ENCODE measurements at places on chromosomes 7 and 10.

- DNase-seq, result no peak
Measured at GRCh38 chr10:6819301-6819700, 239.2 kb upstream of the PRKCQ start.

- no peak for DNase-seq
Measured at GRCh38 chr7:150793569-150794238, 6.5 kb downstream of the TMEM176B start.

DNA sequence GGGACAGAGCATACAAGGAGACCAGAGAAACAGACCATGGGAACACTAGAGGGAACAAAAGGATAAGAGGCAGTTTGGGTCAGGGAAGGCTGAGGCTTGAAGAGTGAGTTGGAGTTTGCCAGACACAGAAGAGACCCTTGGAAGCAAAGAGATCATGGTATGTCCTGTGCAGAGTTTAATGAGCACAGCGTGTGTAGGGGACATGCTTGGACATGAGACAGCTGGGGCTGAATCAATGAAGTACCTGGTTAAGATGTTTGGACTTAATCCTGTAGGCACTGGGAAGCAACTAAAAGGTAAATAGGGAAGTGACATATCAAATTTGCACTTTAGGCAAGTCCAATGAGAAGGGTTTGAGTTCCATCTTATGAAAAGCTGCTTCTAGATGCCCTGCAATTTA lies 79.6 kb downstream of the KIAA1217 start:
- no peak for DNase-seq

DNA sequence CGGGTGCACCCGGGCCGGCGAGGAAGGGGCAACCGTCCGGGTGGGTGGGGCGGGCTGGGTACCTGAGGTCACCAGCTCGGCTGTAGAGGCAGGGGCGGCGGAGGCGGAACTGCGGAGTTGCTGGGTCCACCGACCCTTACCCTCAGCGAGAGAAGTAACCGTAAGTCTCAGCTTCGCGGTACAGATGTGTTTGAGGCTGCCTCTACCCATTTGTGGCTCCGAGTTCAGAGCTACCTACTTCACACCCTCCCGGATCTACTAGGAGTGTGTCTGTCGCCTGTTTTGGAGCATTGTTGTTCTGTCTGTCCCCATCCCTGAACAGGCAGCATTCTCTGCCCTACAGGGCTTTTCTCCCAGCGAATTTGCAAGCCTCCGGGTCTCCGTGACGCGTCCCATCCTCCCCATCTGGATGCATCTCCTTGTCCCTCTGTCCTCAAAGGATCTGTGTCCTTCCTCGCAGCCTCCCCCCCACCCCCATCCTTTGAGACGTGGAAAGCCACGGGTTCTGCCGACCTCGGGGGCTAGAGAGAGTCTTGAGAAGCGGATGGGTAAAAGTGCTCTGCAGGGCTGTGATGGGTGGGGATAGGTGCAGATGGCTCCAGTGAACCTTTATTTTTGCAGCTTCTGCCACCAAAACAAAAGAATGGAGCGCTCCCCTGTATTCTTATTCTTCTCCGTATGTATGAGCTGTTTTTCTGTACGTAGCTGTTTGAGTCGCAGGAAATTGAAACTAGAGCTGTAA lies 757 bp downstream of the ANKIB1 start:
- peak; percentile 44 for DNase-seq

DNA sequence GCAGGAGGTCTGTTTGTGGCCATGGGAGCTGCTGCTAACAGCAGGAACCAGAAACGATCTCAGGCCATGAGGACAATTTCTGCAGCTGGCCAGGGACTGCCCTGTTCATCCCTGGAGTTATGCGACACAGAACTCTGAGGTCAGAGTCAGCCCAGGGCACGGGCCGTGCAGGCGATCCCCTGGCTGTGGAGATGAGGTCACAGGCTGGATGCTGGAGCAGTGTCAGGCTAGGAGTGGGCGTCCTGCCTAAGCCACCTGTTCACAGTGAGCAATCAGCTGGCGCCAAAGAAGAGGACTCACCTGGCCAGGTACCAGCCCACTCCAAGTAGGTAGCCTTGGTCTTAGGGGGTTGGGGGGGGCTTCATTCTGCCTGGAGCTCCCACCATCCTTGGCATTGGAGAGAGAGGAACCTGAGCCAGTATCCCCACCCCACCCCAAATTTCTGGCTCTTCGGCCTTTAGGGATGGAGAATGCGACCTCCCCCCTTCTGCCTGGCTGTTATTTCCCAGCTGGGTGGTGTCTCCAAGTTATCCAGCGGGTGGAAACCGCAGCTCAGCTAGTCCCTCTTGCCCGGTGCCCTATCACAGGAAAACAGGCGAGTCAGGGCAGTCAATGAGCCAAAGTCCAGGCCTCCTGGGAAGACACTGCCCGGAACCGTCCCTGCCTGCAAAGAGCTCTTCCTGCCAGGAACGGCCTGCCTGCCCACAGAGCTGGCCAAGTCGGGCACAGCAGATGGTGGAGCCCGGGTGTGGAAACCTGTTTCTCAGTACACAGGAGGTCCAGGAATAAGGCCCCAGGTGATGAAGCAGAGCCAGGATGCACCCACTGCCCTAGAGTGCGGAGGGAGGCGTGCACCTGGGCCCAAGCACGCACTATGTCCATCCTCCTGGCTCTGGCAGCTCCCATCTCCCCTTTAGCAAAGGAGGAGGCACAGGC lies 1.8 kb upstream of the TTYH3 start:
- peak; percentile 54 for DNase-seq

DNA sequence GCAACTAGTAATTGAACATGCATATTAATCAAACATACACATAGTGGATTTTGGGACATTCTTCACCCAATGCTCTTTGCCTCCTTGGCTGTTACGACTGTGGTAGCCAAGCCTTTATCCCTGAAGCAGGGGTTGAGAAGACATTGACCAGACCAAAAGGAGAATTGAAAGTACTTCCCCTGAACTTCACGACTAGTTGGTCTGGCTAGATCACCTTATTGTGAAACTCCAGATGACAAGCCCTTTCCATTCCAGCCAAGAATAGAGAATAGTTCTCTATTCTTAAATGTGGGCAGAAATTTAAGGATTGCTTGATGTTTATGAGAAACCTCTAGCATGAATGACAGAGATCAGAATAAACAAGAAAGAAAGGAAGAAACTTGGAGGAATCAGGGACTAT lies 97.0 kb downstream of the LRMDA start:
- DNase-seq, result no peak

DNA sequence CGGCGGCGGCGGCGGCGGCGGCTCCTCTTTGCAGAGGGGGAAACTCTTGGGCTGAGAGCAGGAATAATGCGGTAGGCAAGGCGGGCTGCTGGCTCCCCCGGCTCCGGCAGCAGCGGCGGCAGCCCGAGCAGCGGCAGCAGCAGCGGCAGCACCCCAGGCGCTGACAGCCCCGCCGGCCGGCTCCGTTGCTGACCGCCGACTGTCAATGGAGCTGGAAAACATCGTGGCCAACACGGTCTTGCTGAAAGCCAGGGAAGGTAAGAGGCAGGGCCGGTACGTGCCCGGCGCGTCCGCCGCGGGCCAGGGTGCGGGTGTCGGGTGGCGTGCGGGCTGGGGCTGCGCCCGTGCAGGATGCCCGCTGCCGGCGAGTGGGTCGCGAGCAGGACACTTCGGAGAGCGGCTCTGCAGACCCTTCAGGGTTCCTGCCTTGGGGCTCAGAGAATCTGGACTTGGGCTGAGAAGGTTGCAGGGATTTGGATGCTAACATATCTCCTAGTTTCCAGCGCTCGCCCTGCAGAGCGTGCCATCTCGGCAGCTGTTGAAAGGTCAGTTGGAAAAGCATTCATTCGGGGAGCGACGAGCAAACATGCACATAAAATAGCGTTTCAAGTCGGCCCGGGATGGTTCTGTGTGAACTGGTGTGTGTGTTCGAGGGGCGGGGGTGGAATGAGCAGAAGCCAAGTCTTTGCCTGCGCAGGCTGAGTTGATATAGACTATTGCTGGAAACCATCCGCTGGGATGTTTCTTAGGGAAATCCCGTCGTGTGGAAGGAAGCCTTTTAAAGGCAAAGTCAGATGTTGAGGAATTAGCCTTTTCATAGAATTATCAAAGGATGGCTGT lies 562 bp downstream of the GRK5 start:
- DNase-seq, result peak; percentile 84

DNA sequence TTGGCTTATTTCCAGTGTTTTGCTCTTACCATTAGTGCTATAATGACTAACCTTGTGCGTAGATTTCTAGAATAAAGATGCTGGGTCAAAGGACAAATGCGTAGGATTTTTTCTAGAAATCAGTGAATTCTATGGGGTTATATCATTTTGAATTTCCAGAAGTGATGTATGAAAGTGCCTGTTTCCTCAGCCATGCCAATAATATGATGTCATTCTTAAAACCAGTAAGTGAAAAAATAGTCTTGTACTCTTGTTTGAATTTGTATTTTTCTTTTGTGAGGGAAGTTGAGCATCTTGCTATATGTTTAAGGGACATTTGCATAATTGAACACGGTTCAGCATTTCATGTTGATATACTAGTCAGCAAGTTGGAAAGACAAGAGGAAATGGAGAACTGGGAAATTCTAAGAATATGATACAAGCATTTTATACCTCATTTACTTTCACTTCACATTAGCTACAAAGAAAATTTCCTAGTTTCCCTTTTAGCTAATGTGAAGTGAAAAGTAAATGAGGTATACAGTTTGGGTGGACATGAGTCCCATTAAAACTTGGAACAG lies 3.8 kb upstream of the DNAH11 start:
- no peak for DNase-seq

GRCh38 chr10:74104996-74105395 lies 45.6 kb downstream of the AP3M1 start:
- DNase-seq, result no peak

GRCh38 chr10:118970770-118971169 lies 58.7 kb upstream of the NANOS1 start:
- DNase-seq, result no peak

- no peak for DNase-seq
Measured at GRCh38 chr10:16570731-16571130, 49.1 kb upstream of the C1QL3 start.

DNA sequence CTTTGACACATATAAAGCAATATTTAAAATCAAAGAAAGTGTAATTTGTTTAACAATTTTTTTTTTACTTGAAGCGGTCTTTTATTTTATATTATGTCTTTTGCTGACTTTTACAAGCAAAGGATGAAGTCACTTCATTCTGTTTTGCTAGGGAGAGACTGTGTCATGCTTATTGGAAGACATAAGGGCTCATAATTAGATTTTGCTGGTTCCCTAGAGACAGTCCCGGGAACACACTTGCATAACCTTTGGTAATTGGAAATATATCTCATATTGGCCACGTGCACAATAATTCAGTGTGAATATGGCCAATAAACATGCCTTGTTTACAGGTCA lies 448 bp upstream of the NET1 start:
- no peak for DNase-seq

- DNase-seq, result no peak
Measured at GRCh38 chr7:129707910-129708499, 96.5 kb downstream of the NRF1 start.

Data from aorta (tissue), 5 donors.